Femur (tissue), 1 donor: ENCODE measurements at places on chromosomes 11 and 22.

DNA sequence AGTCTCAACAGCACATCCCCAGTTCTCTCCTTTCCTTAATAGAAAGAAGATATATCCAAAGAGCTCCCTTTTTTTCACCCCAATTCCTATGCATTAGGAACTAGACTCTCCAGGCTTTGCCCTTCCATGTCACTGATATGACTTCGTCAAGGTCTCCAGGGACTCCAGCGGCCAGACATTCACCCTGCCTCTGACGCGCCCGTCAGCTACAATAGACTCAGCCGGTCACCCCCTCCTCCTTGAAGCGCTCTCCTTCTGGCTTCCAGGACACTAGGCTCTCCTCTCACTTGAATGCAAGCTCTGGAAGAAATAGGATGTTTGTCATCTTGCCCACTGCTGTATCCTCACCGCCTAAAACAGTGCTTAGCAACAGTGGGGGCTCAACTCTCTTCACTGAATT, 14.9 kb upstream of the ELFN2 start:
- DNase-seq: no peak

GRCh38 chr11:69648679-69649575, 8.0 kb downstream of the CCND1 start:
- no peak for DNase-seq

DNA sequence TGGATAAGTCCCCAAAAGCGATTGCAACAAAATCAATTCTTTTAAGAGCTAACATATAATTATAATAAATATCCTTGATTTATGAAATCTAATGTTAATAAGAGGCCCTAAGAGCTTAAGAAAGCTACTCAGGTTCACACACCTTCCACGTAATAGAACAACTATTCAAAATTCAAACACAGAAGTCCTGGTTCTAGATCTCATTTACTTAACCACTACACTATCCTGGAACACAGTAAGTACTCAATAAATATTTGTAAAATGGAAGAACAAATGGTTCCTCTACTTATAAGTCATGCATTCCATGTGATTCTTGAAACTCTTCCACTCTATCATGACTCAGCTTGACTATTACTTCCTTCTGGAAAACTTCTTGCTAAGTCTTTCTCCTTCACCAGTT, 268.2 kb downstream of the FAM181B start:
- DNase-seq: no peak

DNA sequence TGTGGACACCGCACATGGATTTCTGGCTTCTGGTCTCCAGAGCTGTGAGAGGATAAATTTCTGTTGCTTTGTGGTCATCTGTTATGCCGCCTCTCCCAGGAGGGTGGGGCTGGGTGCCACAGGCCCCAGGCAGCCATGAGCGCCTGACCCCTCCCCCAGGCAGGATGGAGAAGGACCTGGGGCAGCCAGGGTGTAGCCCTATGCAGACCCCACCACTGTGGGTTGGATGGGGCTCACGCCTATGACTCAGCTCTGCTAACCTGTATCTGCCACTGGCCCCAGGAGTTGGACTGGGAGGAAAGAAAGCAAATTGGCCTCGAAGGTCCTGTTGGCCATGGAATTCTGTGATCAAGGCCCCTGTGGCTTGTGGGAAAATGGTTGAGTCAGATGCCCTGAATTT, 1351.1 kb downstream of the BRD1 start:
- DNase-seq: no peak

- no peak for DNase-seq
Observed at GRCh38 chr11:110128161-110128560, 35.0 kb downstream of the ZC3H12C start.

DNA sequence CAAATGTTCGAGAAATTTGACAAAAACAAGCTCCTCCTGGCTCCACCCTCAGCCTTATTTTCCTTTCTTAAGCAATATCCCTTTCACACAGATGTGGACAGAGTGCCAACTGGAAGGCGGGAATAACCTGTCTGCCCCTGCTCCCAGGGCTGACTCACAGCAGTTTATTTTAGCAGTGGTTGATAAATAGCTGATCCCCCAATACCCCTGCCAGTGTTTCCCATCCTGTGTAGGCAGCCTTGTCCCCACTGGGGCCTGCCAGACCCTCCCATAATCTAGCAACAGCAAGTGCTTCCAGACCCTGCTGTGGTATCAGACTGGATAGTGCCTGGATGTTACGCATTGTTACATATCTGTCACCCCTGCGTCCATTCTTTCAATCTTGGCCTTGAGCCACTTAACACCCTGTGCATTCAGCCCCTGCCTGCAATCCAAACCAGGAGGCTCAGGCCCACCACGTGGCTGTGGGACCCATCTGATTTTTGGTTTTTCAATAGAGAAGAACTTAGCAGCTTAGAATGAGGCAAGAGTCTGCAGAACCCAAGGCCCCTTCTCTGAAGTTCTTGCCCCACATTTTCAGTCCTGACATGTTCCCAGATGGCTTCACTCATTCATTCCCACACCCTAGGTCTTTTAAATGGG, 53.7 kb downstream of the PARVA start:
- DNase-seq: no peak

GRCh38 chr11:64670975-64671374, 52.0 kb downstream of the NRXN2 start:
- DNase-seq: no peak

DNA sequence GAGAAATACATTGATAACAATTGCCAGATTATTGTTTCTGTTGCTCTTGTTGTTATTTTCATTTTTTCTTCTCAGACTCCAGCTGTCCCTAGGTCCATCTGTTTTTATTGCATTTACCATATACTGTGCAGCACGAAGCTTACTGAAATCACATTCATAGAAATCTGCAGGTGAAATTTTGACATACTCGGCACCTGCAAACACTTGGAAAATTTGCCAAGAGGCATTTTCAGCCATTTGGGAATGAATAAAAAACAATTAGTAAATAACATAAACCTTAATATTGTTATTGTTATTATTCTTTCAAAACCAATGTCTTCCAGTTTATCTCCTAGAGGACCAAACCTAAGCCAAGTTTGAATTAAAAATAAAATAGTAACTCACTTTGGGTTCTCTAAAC, 2357.2 kb downstream of the LRRC4C start:
- DNase-seq: no peak

GRCh38 chr11:199782-200181, 6.9 kb downstream of the SCGB1C1 start:
- DNase-seq: peak; percentile 19

GRCh38 chr11:33311680-33312079, 54.5 kb downstream of the HIPK3 start:
- DNase-seq: no peak

DNA sequence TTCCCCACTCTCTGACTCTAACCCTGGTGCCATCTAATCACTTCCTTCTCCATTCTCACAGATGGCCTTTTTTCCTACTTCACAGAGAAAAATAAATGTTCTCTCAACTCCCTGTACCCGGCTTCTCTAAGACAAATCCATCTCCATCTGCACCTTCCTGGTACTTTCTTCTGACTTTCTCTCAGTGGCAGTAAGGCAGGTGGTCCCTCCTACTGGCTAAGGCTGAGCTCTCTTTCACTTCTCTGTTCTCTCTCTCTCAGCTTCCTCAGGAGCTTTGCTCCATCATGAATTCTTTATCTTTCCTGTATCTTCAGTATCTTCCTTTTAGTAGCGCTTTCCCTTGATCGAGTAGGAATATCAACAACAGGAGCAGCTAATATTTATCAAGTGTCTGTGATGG, 421.6 kb downstream of the TMEM135 start:
- DNase-seq: no peak

DNA sequence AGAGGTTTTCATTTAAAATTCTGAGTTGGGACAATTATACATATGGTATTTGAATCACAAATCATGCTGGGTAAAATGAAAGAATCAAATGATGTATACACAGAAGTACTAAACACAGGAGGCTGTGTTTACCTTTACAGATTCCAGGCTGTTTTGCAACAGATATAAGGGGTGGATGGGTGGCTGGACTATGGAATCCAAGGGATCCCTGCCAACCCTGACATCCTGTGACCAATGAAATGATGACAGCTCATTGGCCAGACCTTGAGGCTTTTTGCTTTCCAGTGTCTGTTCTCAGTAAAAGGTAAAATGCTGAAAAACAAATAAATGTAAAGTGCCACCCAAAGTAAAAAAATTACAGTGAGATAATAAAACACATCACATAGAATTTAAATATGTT, 3.3 kb upstream of the DDI1 start:
- DNase-seq: no peak
